ENCODE measurements at places on chromosomes 5 and 9.

DNA sequence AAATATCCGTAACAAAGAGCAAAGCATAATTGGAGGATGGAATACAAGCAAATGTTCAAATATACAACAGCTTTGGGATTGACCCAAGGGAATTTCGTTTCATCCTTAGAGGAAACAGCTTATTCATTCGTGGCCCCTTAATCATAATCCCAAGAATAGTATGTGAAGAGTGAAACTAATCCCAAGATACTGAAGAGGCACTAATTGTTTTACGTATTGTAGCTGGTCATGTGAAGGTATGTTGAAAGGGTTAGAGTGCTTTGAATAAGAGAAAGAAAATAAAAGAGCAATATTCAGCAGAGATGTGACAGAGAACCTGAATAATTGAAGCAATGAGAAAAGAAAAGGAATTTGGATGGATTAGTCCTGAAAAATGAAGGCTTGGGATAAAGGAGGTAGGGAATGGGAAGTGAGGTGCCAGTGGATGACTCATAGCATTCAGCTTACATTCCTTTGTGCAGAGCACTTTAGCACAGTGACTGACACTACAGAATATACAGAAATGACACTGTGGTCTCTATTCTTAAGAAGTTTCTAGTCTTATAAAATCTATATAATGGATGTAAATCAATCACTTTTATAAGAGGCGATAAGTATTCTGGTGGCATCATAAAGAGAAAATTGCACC lies 221.9 kb downstream of the TLR4 start:
- DNase-seq, result no peak

DNA sequence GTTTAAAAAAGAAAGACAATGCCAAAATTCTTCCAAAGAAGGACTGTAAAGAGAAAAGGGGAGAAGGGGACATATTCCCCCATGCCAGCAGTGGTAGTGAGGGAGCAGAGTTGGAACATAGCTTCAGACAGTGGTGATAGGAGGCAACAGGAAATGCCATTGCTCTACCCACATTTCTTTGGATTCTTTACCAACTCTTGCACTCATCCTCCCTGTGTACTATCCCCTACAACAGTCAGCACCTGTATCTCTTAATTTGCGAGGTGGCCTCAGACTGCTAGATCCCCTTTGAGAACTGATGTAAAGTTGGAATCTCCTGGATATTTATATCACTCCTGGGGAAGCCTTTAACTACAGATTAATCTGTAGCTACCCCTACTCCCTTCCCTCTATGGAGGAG lies 320.6 kb upstream of the PTGER4 start:
- no peak for DNase-seq

- DNase-seq, result no peak
Measured at GRCh38 chr9:105027084-105027483, 99.1 kb upstream of the ABCA1 start.

- DNase-seq, result no peak
Measured at GRCh38 chr9:107667231-107668070, 177.9 kb upstream of the KLF4 start.

DNA sequence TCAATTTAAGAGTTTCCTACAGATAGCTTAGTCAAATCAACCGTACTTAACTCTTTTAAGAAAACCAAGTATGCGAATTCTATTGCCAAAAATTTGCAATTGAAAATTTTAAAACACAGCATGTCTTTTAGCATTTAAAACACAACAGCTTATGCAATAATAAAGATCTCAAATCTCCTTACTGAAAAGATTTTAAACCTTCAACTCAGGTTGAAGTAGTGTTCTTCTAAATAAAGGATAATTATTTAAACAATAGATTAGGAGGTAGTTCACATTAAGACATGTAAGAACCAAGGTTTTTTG lies 5.5 kb downstream of the NR3C1 start:
- no peak for DNase-seq

DNA sequence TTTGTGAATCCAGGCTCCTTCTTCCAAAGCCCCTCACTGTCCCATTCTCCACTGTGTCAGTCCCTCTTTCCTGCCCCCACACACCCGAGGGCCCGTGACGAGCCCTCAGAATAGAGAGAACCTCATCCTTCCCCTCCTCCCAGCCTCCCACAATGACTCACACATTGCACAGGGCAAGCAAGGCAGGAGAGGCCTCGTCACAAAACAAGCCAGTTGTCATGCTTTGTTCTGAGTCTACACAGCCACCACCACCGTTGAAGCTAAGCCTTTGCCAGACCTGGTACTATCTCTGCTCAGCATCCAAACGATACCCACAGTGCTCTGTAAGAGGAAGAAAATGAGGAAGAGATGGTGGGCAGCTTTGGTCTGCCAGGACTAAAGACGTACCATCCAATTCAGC lies 142.2 kb upstream of the ZNF366 start:
- DNase-seq, result no peak

DNA sequence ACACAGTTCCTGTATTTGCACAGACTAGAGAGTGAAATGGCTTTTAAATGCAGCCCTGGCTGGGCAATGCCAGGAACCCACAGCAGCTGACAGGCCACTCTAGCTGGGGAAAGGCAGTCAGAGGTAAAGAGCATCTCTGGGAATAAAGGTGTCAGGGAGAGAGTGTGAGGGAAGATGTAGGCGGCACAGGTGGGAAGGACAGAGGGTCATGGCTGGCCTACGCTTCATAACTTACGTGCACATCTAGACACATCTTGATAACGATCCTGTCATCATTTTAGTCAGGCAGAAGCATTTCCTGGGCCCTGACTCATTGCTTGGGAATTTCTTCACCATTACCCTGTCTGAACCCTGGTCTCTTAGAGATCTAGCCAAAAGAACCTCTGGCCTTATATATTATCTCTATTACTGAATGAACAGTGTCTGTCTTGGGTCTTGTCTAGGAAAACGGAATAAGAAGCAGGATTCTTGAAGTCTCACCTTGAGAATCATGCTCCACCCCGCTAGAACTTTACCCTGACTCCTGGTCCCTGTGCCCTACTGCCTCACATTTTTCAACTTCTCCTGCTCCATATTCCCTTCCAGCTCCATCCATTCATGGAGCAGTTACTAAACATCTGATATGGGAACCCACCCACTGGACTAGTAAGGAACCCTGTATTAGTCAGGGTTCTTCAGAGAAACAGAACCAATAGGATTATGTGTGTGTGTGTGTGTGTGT lies 106.4 kb upstream of the ELL2 start:
- no peak for DNase-seq

DNA sequence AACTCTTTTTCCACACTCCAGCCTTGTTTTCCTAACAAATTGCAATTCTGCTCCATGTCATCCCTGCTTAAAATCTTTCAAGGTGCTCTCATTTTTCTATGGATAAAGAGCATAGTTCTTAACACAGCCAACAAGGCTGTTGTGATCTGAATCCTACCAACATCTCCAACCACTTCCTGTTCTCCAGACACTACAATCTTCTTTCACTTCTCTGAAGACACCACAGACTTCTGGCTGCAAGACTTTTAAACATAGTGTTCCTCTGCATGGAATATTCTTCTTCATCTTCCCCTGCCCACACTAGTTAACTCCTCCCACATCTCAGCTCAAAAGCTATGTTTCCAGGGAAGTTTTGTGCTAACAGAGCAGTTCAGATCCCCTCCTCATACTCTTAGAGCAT lies 404.8 kb downstream of the MAN2A1 start:
- no peak for DNase-seq

GRCh38 chr5:174532455-174533453 lies 191.6 kb upstream of the MSX2 start:
- peak; percentile 88 for DNase-seq

GRCh38 chr9:87148331-87149104 lies 201.2 kb upstream of the GAS1 start:
- DNase-seq, result peak; percentile 66

- no peak for DNase-seq
Measured at GRCh38 chr5:121378046-121378445, 473.6 kb upstream of the FTMT start.

DNA sequence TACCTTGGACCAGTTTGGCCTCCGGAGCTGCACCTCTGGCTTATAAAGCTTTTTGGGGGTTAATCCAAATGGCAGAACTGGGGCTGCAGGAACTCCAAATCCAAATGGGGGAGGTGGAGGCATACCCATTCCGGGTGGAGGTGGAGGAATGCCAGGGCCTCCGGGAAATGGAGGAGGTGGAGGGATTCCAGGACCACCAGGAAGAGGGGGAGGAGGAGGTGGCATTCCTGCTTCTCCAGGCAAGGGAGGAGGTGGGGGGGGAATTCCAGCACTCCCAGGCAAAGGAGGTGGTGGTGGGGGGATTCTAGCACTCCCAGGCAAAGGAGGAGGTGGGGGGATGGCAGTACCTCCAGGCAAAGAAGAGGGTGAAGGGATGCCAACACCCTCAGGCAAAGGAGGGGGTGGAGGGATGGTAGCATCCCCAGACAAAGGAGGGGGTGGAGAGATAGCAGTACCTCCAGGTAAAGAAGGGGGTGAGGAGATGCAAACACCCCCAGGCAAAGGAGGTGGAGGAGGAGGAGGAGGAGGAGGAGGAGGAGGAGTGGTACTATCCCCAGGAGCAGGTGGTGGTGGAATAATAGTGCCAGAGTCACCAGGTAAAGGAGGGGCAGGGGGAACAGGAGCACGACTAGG lies 45.2 kb downstream of the DIAPH1 start:
- no peak for DNase-seq

DNA sequence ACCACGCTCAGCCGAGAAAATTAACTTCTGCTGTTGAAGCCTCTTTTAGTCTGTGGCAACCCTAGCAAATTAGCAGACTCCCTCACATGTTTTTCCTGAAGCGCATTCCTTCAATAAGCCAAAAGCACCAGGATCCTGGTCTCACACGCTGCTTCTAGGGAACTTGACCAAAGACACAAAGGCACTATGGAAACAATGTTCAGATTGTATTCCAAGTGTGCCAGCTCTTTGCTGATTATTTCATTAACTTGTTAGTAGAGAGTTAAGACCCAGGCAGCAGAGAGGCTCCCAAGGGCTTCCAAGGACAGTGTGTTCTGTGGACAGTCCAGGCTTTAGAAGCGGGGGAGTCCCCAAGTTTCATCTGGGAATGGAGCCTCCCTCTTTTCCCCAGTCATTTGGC lies 94.4 kb upstream of the BASP1 start:
- no peak for DNase-seq

- DNase-seq, result no peak
Measured at GRCh38 chr9:106918825-106919509, 56.0 kb downstream of the ZNF462 start.

- DNase-seq, result no peak
Measured at GRCh38 chr5:141832131-141832530, 46.1 kb downstream of the PCDH1 start.

- DNase-seq, result no peak
Measured at GRCh38 chr5:84406111-84406510, 21.4 kb upstream of the EDIL3 start.

DNA sequence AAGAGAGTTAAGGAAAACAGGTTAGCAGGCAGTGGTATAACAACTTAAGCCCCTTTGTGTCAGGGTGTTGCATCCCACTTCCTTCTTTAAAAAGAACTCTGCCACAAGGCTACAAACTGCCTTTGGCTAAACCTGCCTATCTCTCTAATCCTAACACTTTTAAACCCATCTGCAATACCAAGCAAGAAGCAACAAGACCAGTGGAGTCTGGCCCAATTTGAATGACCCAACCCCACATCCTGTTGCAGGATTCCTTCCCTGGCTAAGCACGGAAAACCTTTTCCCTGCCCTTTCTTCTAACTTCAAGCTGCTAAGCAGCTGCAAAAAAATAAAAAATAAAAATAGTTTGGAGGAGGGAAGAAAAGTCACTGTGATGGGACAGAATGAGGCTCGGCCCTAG lies 27.1 kb downstream of the ABCA1 start:
- no peak for DNase-seq

GRCh38 chr5:66306844-66307315 lies 162.8 kb downstream of the SREK1 start:
- DNase-seq, result no peak

DNA sequence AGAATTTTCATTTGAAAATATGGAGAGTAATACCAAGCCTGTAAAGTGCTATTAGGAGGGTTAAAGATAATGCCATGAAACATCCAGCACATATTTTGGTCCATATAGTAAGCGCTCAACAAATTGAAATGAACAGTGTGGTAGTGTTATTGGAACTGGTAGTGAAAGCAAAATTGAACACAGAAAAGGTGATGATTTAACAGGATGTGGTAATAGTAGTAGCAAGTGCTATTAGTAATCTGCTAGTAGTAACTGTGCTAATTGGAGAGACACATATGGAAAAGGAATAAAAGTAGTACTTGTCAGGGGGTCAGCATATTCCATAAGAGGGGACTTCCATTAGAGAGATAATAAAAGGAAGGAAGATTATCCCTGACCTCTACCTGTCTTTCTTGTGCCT lies 187.3 kb downstream of the HTR1A start:
- DNase-seq, result no peak

DNA sequence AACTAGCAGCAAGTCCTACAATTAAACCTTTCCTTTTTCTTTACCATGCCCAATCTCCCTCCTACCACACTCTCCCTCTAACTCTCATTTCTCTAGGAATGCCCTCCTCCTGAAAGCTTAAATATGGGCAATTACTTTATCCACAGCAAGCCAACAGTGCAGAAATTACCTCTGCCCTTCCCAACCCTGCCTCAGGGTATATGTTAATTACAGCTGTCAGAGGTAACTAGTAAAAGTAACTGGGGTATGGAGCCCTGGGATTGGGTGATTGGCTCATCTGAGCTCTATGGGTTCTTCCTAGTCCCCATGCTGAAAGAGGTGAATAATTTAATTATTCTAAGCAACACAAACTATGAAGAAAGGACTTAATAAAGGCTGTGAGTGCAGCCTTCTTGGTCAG lies 478.9 kb upstream of the NMUR2 start:
- no peak for DNase-seq

DNA sequence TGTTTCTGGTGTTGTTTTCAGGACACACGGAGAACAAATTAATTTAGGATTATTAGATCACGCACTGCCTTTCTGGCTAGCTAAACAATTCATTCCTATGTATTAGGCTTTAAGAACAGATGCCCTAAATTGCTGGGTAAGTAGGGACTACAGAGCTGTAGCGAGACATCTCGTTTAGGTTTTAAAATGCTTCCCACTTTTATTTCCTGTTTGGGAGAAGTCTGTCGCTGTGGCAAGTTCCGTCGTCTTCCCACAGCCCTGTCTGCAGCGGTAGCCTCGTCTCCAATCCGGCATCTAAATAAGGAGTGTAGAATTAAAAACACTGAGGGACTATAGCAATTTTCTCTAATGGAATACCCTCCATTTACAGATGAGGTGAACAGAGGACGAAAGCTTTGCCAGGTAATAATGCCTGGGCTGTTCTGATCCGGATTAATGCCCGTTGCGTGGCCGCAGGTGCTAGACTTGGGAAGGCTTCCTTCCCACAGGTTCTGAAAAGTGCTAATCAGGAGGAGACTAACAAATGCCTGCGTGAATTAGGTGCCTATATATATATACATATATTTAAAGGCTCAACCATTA lies 1.3 kb upstream of the TRIM36 start:
- DNase-seq, result no peak

- no peak for DNase-seq
Measured at GRCh38 chr5:83662558-83662957, 58.1 kb downstream of the HAPLN1 start.

- no peak for DNase-seq
Measured at GRCh38 chr9:16996901-16997491, 126.5 kb upstream of the BNC2 start.

Data from stromal cell of bone marrow (primary cell).